ENCODE measurements at places on chromosomes 5 and 9. TPM values are rescaled to one million over a fixed set of nuclear protein-coding genes. Genes with fewer than 3 reads are reported as not detected.

The ORM2 gene
- total RNA-seq, result not detected

The CDX1 gene
- not detected for total RNA-seq

The EGFLAM gene
- not detected for total RNA-seq

The SMIM27 gene
- total RNA-seq, result 27.1 TPM

The LPAR1 gene
- not detected for total RNA-seq

The MEGF10 gene
- not detected for total RNA-seq

The TNFSF15 gene
- total RNA-seq, result 0.62 TPM
